ENCODE measurements at places on chromosomes 6 and 20. TPM values are rescaled to one million over a fixed set of nuclear protein-coding genes. Genes with fewer than 3 reads are reported as not detected.

CDYL gene
- 36.1 TPM for total RNA-seq

NFYA gene
- 14.9 TPM for total RNA-seq

TSBP1 gene
- not detected for total RNA-seq

FAM209B gene
- not detected for total RNA-seq

CLIC5 gene
- total RNA-seq, result 1.2 TPM

DNA sequence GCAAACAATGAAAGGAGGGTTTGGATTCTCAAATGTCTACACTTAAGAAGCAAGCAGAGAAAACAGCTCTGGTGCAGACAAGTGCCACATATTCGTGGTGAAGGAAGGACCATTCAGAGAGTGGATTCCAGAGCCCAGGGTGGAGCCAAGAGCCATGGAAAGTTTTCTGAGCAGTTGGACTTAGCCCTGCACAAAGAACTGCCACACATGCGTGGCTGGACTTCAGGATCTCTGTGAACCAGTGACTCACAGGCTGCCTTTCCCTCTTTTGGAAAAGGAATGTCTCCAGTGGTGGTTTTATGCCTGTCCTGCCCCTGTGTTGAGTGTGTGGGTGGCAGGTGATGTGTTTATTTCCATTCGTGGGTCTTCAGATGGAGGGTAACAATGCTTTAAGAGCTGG, 489.5 kb downstream of the CDH26 start:
- no peak overlapping the region for H3K27ac ChIP-seq
- no peak overlapping the region for H3K4me3 ChIP-seq
- DNase-seq, result no peak
- no peaks in the 10 kb centered on the region for H3K27me3 ChIP-seq
- no peaks in the 10 kb centered on the region for H3K36me3 ChIP-seq

- no peak for DNase-seq
- H3K27ac ChIP-seq, result no peak overlapping the region
- no peaks in the 10 kb centered on the region for H3K27me3 ChIP-seq
- no peaks in the 10 kb centered on the region for H3K36me3 ChIP-seq
- no peaks in the 10 kb centered on the region for H3K4me1 ChIP-seq
These were observed 74.9 kb upstream of the ZNFX1 start for GRCh38 chr20:49352751-49353150.

- DNase-seq, result no peak
- H3K27me3 ChIP-seq, result no peaks in the 10 kb centered on the region
- no peaks in the 10 kb centered on the region for H3K36me3 ChIP-seq
- no peak overlapping the region for H3K4me3 ChIP-seq
- no peaks in the 10 kb centered on the region for H3K4me1 ChIP-seq
- H3K27ac ChIP-seq, result no peak overlapping the region
These were observed 41.3 kb downstream of the MTFR2 start for GRCh38 chr6:136208783-136209182.

GRCh38 chr6:6891949-6892461, 215.8 kb upstream of the RREB1 start:
- no peaks in the 10 kb centered on the region for H3K4me1 ChIP-seq
- H3K4me3 ChIP-seq, result no peak overlapping the region
- no peaks in the 10 kb centered on the region for H3K36me3 ChIP-seq

- no peak overlapping the region for H3K27ac ChIP-seq
- no peaks in the 10 kb centered on the region for H3K36me3 ChIP-seq
- H3K4me1 ChIP-seq, result peaks cover 9% of the 10 kb centered on the region
- no peaks in the 10 kb centered on the region for H3K27me3 ChIP-seq
These were observed 130.9 kb upstream of the CD93 start for GRCh38 chr20:23217023-23217422.

GRCh38 chr6:164097551-164098398, 683.3 kb downstream of the QKI start:
- 0 out of 2 replicates have a peak, but pooled peaks cover 5% of the 10 kb centered on the region for H3K4me1 ChIP-seq
- no peaks in the 10 kb centered on the region for H3K27me3 ChIP-seq
- no peak for DNase-seq
- H3K27ac ChIP-seq, result no peak overlapping the region
- no peak overlapping the region for H3K4me3 ChIP-seq

DNA sequence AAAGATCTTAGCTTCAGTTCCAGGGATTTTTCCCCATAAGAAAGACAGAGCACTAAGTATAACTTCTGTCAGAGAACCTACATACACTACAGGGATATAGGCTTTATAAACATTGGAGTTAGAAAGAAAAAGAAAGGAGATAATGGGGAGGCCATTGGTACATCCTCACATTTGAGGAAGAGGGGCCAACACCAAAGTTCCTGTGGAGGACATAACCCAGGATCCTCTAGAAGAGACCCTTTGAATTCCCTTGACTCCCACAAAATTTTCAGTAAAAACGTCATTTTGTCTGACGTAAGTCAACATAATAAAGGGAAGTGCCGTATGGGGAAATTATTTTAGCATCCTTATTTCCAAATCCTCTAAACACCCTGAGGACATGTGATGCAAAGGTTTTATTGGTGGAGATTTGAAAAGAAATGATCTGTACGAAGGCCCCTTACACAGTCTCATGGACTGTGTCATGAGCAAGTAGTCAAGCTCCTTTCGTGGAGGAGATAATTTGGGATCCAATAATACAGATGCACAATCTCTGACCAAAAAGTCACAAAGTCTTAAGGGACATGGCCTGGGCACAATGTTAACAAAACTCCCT, 33.2 kb downstream of the HLA-DRA start:
- H3K27me3 ChIP-seq, result peaks cover 7% of the 10 kb centered on the region
- H3K4me3 ChIP-seq, result no peak overlapping the region
- no peak overlapping the region for H3K27ac ChIP-seq
- DNase-seq, result no peak

GRCh38 chr20:19295076-19295475, 82.6 kb downstream of the SLC24A3 start:
- DNase-seq, result no peak
- H3K27me3 ChIP-seq, result no peaks in the 10 kb centered on the region
- H3K27ac ChIP-seq, result no peak overlapping the region
- H3K4me1 ChIP-seq, result no peaks in the 10 kb centered on the region
- no peak overlapping the region for H3K4me3 ChIP-seq
- H3K36me3 ChIP-seq, result no peaks in the 10 kb centered on the region
